Stimulated activated CD4-positive, alpha-beta T cell treated with anti-CD3 and anti-CD28 coated beads, TNF-alpha, amount 100 ng/mL, for 1 hour (primary cell): ENCODE measurements at places on chromosomes 1 and 21.

GRCh38 chr1:20584890-20585289 lies 4.0 kb upstream of the CDA start:
- DNase-seq = no peak

GRCh38 chr1:56535362-56535761 lies 44.0 kb downstream of the PLPP3 start:
- no peak for DNase-seq

DNA sequence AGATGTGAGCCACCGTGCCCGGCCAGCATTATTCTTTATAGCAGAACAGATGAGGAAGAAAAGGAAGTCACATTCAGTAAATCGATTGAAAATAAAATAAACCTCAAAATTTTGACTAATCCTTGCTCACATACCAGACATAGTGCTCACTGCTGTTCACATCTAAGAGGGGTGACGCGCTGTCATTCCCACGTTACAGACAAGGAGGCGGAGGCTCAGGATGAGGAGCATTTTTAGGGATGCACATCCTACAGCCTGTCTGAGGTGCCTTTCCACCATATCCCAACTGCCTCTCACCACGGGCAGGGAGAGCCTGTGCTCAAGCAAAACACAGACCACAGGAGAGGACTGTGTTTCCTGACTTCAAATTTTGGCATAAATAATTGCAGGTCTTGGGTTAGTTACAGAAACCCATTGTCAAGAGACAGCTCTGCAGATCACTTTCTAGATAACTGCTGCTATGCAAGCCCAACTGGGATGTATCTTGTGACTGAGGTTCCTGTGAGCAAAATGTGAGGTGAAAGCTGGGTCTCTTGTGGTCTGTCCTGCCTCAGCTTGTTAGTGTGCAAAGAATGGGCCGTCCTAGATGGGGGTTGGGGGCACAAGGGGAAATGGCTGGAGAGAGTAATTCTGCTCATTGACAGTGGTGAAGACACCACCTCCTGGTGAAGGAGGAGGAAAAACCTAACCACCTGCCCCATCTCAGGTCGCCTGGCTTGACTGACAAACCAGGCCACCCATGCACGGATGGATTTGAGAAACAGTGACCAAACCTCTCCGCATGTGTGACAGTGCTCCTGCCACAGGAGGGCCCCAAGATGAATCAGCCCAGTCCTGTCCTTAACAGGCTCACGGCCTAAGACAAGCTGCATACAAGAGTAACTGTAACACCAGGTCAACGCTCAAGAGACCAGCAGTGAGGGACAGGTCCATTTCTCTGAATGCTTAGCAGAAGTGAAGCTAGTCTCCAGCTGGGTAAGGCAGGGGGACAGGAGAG lies 8.2 kb downstream of the TNN start:
- no peak for DNase-seq

- no peak for DNase-seq
Measured at GRCh38 chr1:45913731-45914501, 110.5 kb downstream of the MAST2 start.

- no peak for DNase-seq
Measured at GRCh38 chr21:31952828-31953227, 80.0 kb downstream of the HUNK start.

DNA sequence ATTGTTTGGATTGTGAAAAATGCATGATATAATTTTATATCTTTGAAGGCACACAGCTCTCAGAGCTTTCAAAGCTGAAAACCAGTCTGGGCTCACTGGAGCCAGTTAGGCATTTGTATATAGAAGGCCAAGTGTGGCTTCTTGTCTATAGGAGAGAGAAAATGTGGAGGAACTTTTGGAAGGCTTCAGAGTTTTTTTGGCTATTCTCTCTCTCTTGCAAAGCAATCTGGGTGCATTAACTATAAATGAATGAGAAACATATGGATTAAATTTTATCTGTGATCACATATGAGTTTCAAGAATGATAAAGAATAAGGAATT lies 216.7 kb upstream of the HOOK1 start:
- DNase-seq = no peak

- DNase-seq = no peak
Measured at GRCh38 chr21:43691086-43691795, 27.7 kb upstream of the PDXK start.

DNA sequence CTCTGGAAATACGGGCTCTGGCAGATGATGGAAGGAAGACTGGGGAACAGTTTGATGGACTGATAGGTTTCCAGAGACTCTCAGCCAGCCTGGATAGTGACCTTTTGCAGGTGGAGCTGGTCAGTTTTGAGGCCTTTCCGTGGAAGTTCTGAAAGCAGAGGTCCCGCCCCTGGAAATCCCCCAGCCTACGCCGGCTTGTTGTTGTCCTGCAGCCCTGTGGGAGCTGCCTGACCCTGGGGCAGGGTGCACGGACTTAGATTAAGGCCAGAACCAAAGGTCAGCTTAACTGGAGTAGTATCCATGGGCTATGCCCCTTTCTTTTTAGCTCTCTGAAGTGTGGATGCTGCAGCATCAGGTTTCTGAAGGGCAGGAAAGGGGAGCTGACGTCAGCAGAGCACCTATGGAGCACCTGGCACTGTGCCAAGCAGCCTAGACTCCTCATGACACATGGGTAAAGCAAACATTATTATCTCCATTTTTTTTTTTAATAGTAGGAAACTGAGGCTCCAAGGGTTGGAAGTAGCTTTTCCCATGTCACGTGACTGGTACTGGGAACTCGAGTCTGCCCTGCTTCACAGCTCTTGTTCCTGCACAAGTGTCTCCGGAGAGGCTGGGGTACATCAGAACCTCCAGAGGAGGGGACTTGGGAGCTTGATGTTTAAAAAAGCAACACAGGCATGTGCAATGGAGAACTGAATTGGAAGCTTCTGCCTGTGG lies 38.5 kb downstream of the IER5 start:
- DNase-seq = no peak

GRCh38 chr1:14899686-14900085 lies 253.9 kb upstream of the TMEM51 start:
- DNase-seq = no peak

GRCh38 chr21:46325073-46325912 lies 1.3 kb downstream of the PCNT start:
- DNase-seq = peak; percentile 25

GRCh38 chr1:101193733-101194169 lies 43.1 kb upstream of the S1PR1 start:
- no peak for DNase-seq

DNA sequence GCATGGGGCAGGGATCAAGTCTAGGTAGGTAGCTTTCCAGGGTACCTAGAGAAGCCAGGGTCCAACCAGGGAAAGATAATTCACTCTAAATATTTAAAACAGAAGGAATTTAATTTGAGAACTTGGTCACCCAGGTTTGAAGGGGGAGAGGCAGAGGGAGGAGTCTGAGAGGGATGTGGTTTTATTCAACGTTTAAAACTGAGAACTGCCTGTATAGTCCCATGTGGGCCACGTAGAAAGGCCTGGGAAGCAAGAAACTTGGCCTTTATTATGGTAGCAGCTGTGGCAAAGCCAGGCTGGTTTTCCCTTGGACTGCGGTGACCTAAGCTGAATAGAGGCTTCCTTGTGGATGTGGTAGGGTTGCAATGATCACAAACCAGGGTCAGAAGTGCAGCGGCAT lies 42.0 kb upstream of the DUSP10 start:
- DNase-seq = no peak

GRCh38 chr1:19113697-19114092 lies 96.4 kb downstream of the UBR4 start:
- no peak for DNase-seq

- DNase-seq = no peak
Measured at GRCh38 chr1:231665726-231666125, 39.1 kb downstream of the DISC1 start.

GRCh38 chr1:107244709-107245500 lies 104.1 kb downstream of the NTNG1 start:
- DNase-seq = no peak

DNA sequence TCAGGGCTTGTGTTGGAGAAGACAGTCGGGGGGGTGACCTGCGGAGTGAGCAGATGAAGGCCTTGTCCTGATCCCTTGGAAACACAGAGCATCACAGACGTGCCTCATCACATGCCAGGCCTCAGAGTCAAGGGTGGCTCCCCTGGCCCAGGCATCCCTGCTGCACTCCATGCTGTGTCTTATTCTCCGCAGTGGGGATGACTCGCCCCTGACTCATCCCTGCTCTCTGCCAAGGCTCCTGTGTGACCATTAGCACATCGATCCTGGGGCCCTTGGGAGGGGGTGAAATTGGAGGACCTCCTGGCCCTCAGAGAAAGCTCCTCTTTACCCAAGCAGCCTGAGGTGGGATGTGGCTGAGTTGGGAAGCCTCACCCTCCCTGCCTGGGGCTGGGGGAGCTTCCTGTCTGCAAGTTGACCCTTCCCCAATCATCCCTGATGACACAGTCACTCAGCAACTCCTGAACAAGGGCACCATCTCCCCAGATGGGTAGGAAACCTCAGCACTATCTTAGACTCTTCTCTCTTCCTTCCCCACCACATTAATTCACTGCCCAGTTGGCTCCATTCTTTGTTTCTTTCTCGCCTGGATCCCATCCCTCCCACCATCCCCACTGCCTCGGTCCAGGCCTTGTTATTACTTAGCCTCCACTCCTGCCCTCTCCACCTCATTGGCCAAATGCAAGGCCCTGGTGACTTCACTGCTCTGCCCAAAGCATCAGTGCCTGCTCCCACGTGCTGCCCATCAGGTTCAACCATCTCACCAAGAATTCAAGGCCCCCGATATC lies 74.6 kb downstream of the CAMK2N1 start:
- no peak for DNase-seq
